H1 (cell line): ENCODE measurements at places on chromosomes 12 and 14.

DNA sequence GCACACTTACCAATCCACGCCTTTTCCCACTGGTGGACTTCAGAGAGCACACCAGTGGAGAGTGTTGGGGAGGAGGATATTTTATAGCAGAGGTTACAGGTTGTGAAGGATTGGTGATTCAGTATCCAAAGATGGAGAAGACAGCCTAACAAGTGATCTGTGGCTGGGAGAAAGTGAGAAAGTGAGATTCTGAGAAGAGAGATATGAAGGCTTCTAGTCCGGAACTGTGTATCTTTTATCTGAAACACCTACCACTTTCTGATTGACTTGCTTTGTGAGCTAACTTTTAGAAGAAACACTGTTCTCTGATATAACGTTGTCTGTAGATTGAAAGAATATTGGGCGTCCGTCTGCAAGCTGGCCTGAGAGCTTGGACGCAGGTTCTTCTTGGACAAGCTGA lies 24.0 kb downstream of the DYNC1H1 start:
- DNase-seq, result no peak
- peaks cover 76% of the 10 kb centered on the region for H3K36me3 ChIP-seq
- no peaks in the 10 kb centered on the region for H3K27me3 ChIP-seq
- H3K4me3 ChIP-seq, result no peak overlapping the region
- H3K27ac ChIP-seq, result no peak overlapping the region

GRCh38 chr12:6016756-6017155 lies 71.7 kb upstream of the ANO2 start:
- no peaks in the 10 kb centered on the region for H3K36me3 ChIP-seq
- H3K4me3 ChIP-seq, result no peak overlapping the region
- no peak overlapping the region for H3K27ac ChIP-seq
- no peaks in the 10 kb centered on the region for H3K27me3 ChIP-seq

DNA sequence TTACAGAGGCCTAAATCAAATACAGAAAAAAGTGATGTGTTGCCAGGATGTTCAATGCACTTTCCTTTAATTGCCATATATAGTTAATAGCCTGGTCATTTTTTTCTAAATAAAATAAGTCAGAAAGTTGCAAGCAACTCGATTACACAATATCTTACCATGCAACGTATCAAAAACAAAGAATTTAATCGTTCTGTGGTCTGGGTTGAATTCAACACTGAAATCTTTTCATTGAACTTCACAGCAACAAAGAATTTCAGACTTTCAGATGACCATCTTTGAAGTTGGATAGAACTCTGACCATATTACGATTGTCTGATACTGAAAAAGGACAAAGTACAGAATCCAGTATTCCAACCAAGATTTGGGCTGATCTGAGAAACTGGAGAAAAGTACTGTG lies 231.9 kb downstream of the SLC25A21 start:
- no peak overlapping the region for H3K4me3 ChIP-seq
- H3K27me3 ChIP-seq, result no peaks in the 10 kb centered on the region
- no peak overlapping the region for H3K27ac ChIP-seq

DNA sequence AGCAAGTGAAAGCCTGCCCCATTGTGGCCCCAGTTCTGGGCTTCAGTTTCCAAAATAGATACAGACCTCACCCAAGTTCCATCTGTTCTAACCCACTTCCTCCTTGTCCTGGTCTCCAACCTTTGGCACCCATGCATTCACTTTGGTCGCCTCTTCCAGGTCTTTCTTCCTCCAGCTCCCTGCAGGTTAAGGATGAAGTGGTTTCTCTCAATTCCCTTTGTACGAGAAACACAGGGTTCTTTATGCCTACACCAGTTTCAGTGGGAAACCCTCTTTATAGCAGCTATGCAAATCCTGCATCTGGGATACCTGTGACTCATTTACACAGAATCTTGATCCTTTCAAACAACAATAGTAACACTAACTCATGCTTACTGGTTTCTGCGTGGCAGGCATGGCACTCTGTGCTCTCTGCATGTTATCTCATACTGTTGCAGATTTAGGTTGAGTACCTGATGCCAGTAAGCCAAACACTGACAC lies 110.6 kb upstream of the AMIGO2 start:
- H3K4me1 ChIP-seq, result peaks cover 6% of the 10 kb centered on the region; the same call in 1 of the 2 replicates
- H3K27ac ChIP-seq, result no peak overlapping the region
- no peaks in the 10 kb centered on the region for H3K36me3 ChIP-seq
- no peak for DNase-seq
- H3K27me3 ChIP-seq, result no peaks in the 10 kb centered on the region
- no peak overlapping the region for H3K4me3 ChIP-seq

- H3K27me3 ChIP-seq, result no peaks in the 10 kb centered on the region
- H3K4me1 ChIP-seq, result peaks cover 38% of the 10 kb centered on the region
- no peaks in the 10 kb centered on the region for H3K36me3 ChIP-seq
- H3K4me3 ChIP-seq, result no peak overlapping the region
These were observed 47.4 kb downstream of the SMIM41 start for GRCh38 chr12:52126605-52127578.

DNA sequence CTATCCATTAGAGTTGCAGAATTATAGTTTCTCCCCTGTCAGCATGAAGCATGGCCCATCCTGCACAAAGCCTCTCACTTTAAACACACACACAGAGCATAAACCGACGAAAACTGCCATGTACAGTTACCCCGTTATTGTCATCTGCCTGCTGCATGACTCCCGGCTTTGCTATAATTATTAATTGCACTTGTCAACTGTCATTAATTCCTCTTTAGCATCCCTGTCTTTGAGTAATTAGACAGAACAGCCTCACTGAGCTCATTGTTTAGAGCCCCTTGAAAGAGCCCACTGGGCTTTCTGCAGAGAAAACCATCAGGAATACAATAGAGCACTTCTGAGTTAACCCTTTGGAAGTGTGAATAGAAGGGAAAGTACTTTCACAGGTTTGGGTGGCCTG lies 307.2 kb upstream of the SOX5 start:
- no peaks in the 10 kb centered on the region for H3K27me3 ChIP-seq
- H3K4me1 ChIP-seq, result peaks cover 6% of the 10 kb centered on the region; the same call in 1 of the 2 replicates
- H3K4me3 ChIP-seq, result no peak overlapping the region; the same call in 1 of the 2 replicates

DNA sequence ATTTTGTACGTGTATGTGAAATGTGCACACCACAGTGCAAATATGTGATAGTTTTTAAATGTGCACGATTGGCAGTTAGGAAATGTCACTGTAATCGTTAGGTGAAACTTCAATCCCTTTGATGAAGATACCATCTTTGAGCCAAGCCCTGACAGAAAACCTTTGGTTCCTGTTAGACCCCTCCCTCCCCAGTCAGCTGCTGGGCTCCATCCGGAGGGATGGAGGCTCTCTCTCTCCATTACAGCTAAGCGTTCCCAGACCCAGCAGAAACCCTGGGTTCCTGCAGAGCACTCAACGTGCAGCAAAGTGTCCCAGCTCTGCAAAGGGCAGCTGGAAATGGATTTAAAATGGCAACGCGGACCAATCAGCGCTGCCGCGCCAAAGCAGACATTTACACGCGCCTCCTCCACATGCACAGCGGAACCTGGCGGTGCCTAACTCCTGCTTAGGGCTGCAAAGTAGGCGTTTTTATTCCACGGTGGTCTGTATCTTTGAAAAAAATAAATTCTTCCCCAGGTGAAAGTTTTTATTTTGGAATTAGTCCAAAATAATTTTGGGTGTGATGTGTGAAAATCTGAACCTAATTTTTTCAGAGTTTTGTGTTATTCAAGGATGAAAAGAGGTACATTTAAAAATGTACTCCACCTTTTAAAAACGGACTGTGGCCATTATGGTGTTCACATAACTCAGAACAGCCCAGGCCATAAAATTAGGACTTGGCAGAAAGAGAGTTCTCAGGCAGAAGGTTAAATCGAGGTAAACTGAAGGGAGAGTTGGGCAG lies 1.4 kb upstream of the HMGA2 start:
- peak; percentile 74 for DNase-seq
- peaks cover 14% of the 10 kb centered on the region for H3K4me1 ChIP-seq
- H3K4me3 ChIP-seq, result peak overlapping the region; percentile 88
- no peak overlapping the region for H3K27ac ChIP-seq

GRCh38 chr12:132606466-132606865 lies 3.9 kb downstream of the LRCOL1 start:
- no peaks in the 10 kb centered on the region for H3K4me1 ChIP-seq
- no peak overlapping the region for H3K4me3 ChIP-seq
- no peak for DNase-seq
- H3K27me3 ChIP-seq, result peaks cover 12% of the 10 kb centered on the region

- H3K4me3 ChIP-seq, result no peak overlapping the region
- no peaks in the 10 kb centered on the region for H3K36me3 ChIP-seq
- H3K27ac ChIP-seq, result no peak overlapping the region
- DNase-seq, result no peak
- H3K4me1 ChIP-seq, result no peaks in the 10 kb centered on the region
These were observed 58.9 kb upstream of the FRMD6 start for GRCh38 chr14:51592836-51593235.

GRCh38 chr14:31884776-31885379 lies 192.2 kb upstream of the ARHGAP5 start:
- no peak for DNase-seq
- no peaks in the 10 kb centered on the region for H3K36me3 ChIP-seq
- H3K4me3 ChIP-seq, result no peak overlapping the region
- no peak overlapping the region for H3K27ac ChIP-seq

DNA sequence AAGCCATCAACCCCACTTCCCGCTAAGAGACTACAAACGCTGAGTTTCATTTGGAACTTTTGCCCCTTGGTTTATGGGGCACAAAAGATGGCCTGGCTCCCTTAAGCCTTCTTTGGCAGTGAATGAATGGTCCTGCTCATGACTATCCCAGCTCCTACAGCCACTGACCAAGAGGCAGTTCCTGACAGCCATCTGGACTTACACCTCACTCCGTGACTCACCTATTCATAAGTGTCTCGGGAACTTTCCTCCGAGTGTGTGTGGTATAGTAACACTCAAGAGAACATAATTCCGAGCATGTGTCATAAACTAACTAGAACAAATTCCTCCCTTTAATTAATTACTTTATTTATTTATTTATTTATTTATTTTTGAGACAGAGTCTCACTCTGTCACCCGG lies 51.9 kb upstream of the NUDT4 start:
- no peaks in the 10 kb centered on the region for H3K36me3 ChIP-seq
- H3K4me3 ChIP-seq, result no peak overlapping the region
- DNase-seq, result no peak

DNA sequence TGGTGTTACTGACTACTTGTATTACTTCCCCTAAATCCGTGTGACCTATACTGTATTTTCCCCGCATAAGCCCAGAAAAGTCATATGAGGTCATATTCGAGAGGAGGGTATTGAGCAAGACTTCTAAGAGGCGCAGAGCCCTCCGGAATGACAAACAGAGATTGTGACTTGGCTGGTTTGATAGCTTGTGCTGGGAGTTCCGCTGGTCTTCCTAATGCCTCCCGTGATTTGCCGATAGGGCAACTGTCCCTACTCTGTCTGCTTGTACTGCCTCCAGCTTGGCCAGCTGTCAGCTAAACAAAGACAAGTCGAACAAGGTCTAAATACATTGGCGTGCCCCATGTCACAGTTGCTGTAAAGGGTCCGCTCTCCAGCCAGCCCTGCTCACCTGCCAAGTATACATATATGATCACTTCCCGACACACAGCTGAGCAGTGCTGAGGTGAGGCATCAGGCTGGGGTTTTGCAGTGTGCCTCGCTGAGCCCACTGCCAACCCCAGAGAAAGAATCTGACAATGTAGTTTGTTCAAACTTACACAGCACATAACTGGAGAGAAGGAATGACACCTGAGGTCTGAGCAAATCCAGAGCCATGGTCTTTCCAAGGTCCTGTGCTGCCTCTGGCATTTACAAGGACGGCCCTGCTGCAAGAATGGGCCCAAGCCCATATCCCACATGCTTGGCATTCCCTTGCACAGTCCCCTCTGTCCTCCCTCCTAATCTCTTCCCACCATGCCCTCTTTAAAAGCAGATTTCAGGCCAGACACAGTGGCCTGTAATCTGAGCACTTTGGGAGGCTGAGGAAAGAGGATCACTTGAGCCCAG lies 23.7 kb downstream of the LGMN start:
- no peaks in the 10 kb centered on the region for H3K4me1 ChIP-seq

DNA sequence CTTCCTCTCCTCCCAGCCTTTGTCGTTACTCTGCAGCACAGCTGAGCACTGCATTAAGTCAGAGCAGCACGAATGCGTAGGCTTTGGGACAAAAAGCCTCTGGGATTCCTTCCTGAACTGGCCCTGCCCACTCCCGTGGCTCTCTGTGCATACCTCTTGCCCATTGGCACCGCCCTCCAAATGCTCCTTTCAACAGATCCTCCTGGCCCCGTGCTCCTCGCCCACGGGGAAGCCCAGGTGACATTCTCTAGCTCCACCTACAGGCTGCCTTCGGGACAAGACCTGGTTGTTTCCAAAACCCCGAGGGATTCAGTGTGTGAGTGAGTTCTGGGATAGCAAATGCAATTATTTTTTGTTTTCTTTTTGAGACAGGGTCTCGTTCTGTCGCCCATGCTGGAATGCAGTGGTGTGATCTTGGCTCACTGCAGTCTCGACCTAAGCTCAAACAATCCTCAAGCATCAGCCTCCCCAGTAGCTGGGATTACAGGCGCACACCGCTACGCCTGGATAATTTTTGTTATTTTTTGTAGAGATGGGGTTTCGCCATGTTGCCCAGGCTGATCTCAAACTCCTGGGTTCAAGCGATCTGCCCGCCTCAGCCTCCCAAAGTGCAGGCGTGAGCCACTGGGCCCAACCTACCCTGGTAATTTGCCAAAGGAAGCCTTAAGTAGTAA lies 17.9 kb upstream of the TDRD9 start:
- H3K27me3 ChIP-seq, result no peaks in the 10 kb centered on the region
- H3K36me3 ChIP-seq, result peaks cover 30% of the 10 kb centered on the region
- peak; percentile 76 for DNase-seq
- H3K4me3 ChIP-seq, result no peak overlapping the region

DNA sequence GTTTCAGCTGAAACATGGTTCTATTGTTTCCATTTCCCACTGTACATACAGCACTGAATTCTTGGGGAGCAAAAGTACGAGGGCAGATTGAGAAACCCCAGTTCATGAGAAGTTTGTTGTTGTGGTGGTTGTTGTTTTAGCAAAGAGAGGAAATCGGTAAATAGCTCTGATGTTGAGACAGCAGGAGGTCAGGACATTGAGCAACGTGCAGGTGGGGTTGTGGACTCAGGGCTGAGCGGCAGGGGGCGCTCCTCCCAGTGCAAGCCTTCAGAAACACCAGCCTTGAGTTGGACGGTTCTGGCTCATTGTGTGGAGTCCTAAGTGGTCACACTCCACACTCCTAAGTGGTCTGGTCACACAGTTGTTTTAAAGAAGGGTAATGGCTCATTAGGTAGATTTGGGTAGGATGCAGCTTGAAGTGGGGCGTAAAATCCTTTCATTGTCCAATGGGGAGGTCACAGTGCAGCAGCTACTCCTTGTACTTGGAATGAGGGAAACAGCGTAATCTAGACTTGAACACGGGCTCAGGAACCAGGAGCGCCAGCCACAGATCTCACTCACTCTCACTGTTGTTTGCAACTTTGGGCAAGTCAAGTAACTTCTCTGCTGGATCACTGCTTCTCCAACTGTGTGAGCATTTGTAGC lies 14.5 kb upstream of the PWP1 start:
- peaks cover 9% of the 10 kb centered on the region; the same call in 1 of the 2 replicates for H3K4me1 ChIP-seq
- no peak overlapping the region for H3K4me3 ChIP-seq
- H3K36me3 ChIP-seq, result no peaks in the 10 kb centered on the region
- no peaks in the 10 kb centered on the region for H3K27me3 ChIP-seq
- peak; percentile 43 for DNase-seq

- H3K36me3 ChIP-seq, result no peaks in the 10 kb centered on the region
- no peak for DNase-seq
- no peaks in the 10 kb centered on the region for H3K4me1 ChIP-seq
- H3K4me3 ChIP-seq, result no peak overlapping the region
These were observed 379.5 kb downstream of the LRFN5 start for GRCh38 chr14:41986083-41986645.

- peaks cover 1% of the 10 kb centered on the region; the same call in 1 of the 2 replicates for H3K4me1 ChIP-seq
- H3K4me3 ChIP-seq, result peak overlapping the region; percentile 74
- DNase-seq, result peak; percentile 74
- H3K36me3 ChIP-seq, result no peaks in the 10 kb centered on the region
- H3K27me3 ChIP-seq, result no peaks in the 10 kb centered on the region
- H3K27ac ChIP-seq, result peak overlapping the region; percentile 56; the same call in 1 of the 2 replicates
These were observed 559 bp upstream of the CKAP4 start for GRCh38 chr12:106248312-106248845.
